Progenitor cell of endocrine pancreas (in vitro differentiated cells): ENCODE measurements at places on chromosomes 5 and 9.

DNA sequence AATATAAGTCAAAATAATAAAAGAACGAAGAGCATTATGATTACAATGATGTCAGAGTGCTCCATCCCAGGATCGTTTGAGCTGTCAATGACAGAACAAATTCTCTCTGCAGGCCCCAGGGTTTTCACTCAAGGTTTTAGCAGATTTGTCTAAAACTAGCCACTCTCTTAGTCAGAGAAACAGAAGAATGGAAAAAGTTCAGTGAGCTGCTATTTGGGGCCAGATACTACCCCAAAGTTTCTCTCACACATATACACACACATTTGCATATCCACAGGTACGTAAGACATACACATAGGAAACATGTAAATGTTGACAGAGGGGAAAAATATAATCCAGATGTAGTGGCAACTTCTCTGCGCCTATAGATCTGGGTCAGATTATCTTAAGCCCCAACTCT lies 76.3 kb upstream of the SEMA6A start:
- DNase-seq = no peak

- DNase-seq = no peak
Observed at GRCh38 chr5:122772446-122772845, 2.4 kb upstream of the SNX2 start.

GRCh38 chr5:37501152-37501551 lies 122.0 kb downstream of the WDR70 start:
- DNase-seq = no peak

DNA sequence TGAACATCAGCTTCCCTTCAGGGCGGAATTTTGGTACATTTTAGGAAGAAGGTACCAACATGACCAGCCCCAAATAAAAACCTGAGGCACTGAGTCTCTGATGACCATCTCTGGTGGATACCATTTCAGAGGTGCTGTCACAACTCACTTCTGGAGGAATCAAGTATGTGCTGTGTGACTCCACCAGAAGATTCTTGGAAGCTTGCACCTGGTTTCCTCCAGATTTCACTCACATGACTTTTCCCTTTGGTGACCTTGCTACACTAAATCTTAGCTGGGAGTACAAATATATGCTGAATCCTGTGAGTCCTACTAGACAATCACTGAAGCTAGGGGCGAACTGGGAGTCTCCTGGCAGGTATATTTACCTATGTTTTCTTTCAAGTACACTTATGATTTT lies 28.5 kb downstream of the ECPAS start:
- DNase-seq = no peak

- DNase-seq = no peak
Observed at GRCh38 chr9:127161081-127161624, 38.7 kb upstream of the ANGPTL2 start.

DNA sequence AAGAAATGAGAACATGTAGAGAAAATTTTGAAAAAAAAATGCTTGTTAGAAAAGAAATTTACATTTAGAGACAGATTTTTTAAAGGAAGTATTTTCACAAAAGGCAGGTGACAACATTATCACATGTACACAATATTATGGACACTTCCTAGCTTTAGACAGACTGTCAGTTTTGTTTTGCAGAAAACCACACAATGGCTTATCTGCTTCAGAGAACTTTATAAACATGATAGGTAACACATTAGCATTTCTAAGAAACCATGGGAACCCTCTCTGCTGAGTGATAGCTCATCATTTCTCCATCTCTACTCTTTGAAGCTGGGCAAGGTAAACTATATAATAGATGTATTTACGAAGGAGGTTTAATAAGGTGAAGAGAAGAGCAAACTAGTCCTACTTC lies 25.6 kb downstream of the POU5F2 start:
- DNase-seq = no peak

- DNase-seq = no peak
Observed at GRCh38 chr5:127031147-127031862, 947 bp upstream of the MARCHF3 start.
